ENCODE measurements at places on chromosomes 6 and 20.

DNA sequence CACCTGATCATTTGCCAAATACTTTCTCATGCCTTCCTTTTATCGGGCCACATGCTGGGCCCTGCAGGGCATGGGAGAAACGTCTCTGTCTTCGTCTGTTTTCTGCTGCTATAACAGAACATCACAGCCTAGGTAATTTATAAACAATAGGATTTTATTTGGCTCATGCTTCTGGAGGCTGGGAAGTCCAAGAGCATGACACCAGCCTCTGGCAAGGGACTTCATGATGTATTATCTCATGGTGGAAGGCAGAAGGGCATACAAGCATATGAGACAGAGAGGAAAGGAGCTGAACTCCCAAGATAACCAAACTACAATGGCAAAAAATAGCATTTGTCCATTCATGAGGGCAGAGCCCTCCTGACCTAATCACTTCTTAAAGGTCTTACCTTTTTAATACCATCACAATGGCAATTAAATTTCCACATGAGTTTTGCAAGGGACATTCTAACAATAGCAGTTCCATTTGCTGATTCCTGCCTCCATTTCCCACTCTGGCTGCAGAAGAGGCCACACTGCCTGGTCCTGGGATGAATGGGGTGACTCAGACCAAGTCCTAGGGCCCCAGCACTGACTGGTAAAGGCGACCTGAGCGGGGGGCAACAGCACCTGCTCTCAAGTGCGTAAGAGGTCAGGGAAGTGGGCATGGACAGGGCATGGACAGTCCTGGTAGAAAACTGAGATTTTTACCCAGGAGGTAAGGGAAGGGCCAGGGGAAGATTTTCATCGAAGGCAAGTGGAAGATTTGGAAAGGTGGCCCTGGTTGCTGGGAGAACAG, 5.1 kb upstream of the ZBP1 start:
- DNase-seq: no peak

- no peak for DNase-seq
Measured at GRCh38 chr6:13015379-13015681, 298.8 kb downstream of the PHACTR1 start.

DNA sequence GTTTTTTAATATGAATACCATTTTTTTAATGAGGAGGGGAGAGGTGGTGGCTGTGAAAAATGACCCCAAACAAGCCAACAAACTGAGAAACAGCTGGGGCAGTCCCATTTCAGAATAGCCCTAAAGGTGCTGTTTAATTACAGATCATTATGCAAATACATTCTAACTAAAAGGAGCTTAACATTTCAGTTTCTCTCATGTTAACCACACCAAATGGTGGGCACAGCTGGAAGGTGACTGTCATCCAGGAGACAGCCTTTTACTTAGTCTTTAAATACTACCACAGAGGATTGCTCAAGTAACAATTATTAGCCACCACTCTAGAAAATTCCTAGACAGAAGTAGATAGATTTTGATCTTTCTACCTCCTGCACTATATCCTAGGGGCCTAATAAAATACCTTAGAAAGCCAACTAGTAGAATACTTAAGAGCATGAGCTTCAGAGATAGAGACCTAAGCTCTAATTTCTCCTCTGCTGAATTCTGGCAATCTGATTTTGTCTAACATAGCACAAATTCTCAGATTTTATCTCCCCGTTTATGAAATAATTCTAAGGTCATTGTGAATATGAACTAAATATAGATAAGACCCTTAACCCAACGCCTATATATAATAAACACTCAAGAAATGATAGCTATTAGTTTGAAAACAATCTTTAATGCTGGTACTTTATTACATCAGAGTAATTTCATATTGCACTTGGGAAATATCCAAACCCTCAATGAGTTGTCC, 615.1 kb upstream of the NRSN1 start:
- no peak for DNase-seq

DNA sequence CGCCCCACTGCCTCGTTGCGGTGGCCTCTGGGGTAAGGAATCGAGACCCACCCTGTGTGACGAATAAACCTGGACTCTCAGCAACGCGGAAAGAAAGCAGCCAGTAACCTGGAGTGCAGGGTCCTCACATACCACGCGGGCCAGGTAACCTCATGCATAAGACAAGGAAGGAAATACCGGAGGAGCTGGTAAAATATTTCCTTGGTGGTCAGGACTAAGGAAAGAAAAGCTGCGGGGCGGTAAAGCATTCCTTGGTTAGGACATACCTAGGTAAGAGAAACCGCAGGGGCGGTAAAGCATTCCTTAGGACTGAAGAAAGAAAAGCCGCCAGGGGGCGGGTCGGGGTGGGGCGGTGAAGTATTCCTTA, 80.7 kb downstream of the SYTL3 start:
- no peak for DNase-seq

DNA sequence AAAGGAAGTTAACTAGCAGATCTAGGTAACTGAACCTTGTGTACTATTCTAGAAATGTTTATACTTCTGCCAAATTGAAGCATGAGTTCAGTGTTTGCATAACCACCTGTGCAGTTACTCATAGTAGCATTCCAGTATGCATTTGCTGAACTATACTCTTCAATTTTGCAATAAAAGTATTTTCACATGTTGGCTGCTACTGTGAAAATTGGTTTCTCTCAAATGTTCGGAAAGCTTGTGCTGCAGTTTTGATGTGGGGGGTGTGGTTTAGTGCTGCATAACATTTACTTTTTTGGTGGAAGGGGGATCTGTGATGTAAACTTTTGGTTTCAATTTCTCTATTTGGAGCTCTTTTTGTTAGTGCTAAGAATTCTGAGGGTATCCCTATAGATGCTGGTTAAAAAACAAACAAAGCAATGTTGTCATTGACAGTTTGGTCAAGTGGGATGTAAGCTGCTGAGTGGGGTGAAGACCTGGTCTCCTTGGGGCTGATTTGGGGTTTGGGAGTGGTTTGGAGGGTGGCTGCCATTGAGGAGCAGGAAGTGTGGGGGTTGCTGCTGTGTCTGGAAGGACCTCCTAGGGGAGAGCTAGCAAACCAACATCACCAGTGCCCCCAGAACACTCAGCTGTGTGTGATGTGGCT, 87.8 kb downstream of the CARMIL1 start:
- DNase-seq: no peak

- DNase-seq: peak; percentile 4
Measured at GRCh38 chr20:17622086-17622850, 52.4 kb downstream of the DSTN start.

DNA sequence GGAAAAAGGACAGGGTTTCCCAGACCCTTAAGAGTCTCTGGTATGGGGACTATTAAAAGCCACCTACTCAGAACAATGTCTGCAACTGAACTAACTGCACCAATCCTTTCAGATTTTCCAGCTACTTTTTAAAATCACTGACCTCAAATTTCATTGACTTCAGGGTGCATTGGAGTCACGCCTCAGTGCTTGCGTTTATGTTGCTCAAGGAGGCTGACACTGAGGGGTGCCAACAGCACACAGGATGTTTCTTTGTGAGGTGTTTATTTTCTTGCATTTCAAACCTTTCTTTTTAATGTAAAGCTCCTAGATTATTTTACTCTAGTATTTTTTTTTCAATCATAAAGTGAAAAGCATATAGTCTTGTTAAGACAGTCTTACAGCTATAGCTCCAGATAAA, 402.0 kb upstream of the SLC35B3 start:
- no peak for DNase-seq

- DNase-seq: no peak
Measured at GRCh38 chr20:1777476-1777820, 117.8 kb upstream of the SIRPA start.

DNA sequence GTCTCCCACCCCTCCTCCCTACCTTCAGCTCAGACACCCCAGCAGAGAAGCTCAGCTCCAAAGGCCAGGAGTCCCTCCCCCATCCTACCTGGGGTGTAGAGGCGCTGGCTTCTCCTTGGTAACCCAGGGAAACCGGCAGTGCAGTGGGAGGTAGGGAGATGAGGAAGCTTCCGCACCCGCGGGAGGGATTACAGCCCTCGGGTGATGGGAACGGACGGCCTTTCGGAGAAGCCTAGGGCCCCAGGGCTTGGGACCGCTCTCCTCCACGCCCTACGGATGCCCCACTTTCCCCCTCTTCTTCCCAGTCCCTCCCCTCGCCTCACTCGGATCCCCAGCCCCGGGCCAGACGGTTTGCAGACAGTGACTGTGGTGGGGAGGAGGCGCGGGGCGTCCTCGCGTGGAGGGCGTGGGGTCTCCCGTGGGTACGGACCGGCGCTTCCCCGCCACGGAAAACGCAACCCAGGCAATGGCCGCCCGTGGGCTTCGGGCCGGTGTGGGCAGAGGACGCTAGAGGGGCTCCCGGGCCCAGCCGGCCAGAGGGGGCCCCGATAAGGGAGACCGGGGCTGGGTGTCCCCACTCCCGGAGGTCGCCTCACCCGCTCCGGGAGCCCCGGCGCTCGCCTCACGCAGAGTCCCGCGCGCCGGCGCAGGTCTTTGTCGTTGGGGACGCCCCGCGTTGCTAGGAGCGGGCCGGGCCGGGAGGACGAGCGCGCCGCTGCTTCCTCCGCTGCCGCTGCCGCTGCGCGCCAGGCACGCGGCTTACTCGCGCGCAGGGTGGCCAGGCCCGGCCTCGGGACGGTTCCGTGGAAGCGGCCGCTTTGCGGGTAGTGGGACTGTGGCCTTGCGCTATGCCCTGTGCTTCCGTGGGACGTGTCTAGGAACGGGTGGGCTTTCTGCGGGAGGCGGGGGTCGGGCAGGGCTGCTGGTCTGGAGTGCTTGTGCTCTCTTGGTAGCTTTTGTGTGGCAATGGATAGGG, 15.8 kb downstream of the AARS2 start:
- DNase-seq: peak; percentile 73

DNA sequence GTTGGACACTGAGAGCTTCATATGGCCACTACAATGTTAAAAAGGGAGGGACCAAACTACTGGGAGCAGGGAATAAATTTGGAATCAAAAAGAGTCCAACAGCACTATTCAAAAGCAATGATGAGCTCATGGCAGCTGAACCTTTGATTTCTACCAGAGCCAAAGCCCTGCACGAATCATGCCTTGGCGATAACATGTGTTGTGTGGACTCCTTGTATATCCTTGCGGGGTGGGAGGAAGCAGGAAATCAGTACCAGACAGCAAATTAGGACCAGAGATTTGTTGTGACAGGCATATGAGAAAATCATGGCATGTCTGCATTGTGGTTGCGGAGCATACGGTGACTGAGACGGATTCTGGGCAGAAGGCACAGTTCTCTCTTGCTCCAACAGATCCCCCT, 85.6 kb upstream of the EMILIN3 start:
- DNase-seq: no peak

DNA sequence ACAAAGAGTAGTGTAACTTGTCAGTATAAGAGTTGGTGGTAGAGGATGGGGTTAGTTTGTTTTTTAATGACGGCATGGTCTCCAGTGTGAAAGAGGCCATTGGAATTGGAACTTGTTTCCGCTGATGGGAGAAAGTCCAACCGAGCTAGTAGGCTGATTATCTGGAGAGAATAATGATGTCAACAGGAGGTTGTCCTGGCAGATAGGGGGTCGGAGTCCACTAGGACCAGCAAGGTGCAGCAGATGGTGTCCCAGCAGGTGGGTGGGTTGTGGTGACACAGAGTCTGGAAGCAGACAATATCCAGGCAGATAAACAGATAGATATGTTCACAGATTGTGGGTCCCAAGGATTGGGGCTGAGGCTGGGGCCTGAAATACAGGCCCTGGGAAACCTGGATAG, 35.1 kb downstream of the PKIB start:
- DNase-seq: peak; percentile 99

All from WERI-Rb-1 (cell line).